ENCODE measurements at places on chromosomes 6 and 20.
A peak's percentile ranks its signal among the peaks of the same experiment; 100 is the strongest.

DNA sequence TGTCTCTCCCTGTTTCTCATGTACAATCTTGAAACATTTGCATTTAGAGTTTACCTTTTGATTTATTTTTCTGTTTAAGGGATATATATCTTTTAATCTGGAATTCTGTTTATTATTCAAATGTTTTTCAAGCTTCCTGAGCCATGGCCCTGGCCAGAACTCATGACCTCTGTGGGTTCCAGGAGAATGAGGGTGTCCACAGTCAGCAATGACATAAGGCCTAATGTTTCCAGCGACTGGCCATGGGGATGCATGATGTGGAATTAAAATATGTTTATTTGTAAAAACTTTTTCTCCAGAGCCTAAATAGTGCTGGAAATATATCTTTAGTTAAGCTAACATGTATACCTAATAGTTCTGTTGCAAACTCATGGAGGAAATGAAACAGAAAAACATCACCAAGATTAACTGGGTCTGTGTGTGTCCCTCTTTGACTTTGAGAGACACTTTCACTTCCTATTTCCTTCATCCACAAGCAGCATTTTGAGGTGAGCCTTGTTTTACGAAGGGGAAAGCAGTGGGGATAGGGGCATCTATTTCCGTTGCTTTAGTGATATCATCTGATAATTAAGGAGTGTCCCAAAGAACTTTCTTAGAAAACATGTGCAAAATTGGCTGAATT, 87.6 kb downstream of the SMOC2 start:
- no peak for DNase-seq

- no peak for DNase-seq
Measured at GRCh38 chr20:56429502-56429901, 17.4 kb downstream of the CASS4 start.

DNA sequence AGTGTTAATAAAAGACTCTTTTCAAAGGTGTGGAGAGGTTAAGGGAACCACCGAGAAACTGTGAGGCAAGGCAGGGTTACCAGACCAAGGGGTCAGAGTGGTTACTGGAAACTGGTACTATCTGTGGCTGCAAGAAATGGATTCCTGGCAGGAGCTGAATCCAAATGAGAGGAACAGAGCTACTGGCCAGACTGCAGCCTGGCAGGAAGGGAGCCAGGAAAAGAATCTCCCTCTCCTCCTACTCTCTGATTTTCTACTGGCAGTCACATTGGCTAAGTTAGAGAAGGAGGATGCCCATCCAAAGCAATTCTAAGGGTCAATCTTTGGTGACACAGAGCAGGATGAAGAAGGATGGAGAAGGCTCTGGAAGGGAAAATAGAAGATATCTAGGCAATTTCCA, 211.5 kb downstream of the GRM1 start:
- DNase-seq: no peak

- DNase-seq: peak; percentile 43
Measured at GRCh38 chr6:37705239-37706051, 7.8 kb upstream of the MDGA1 start.

- DNase-seq: no peak
Measured at GRCh38 chr6:5089481-5090438, 4.6 kb downstream of the PPP1R3G start.

GRCh38 chr20:57582029-57582378, 21.1 kb downstream of the PCK1 start:
- no peak for DNase-seq

- DNase-seq: no peak
Measured at GRCh38 chr6:20532881-20533280, 1.4 kb upstream of the CDKAL1 start.

DNA sequence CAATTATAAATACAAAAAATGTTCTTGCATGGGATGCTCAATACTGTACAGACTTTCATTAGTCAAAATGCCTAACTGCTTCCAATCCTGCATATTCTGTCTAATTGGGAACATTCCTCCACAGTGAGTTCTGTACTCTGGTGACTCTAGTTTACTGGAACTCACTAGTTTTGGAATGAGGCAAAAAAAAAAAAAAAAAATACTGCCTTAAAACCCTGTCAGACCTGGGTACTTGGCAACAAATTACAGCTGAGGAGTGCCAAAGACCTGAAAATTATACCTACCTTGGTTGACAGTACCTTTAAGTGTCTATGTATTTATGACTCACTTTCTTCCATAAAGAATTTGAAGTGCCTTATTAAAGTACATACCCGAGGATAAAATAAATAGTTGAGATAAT, 276.7 kb downstream of the FARS2 start:
- no peak for DNase-seq

DNA sequence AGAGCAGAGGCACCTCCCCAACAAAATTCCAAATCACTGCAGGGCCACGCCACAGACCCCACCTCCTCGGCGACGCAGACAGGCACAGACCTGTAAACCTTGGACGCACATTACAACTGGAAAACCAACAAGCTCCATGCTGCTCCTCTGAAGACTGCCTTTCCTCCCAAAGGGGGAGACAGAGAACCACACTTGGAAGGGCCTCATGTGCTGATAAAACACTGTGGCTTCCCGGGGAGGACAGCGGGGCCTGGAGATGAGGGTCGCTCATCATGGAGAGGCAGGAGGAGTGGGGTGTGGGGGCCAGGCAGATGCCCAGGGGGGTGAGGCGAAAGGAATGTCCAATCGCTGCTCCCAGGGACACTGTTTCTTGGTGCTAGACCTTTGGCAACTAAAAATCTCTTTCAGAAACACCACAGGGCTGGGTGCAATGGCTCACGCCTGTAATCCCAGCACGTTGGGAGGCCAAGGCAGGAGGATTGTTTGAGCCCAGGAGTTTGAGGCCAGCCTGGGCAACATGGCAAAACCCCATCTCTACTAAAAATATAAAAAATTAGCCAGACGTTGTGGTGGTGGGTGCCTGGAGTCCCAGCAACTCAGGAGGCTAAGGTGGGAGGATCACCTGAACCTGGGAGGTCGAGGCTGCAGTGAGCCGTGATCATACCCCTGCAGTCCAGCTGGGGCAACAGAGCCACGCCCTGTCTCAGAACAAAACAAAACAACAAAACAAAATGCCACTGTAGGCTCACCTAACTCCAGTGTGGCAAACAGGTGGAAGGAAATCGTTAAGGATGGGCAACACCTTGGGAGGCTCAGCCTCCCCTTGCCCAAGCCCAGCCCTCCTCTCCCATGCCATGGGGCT, 53.8 kb downstream of the ABHD12 start:
- DNase-seq: no peak

- DNase-seq: no peak
Measured at GRCh38 chr6:73299151-73299971, 36.4 kb upstream of the KHDC1 start.

GRCh38 chr6:148440877-148441453, 98.3 kb downstream of the SASH1 start:
- DNase-seq: no peak

GRCh38 chr20:8221887-8222419, 89.9 kb downstream of the PLCB1 start:
- no peak for DNase-seq

Data from NCI-H2029 (cell line).